ENCODE measurements at places on chromosomes 16 and 17.

- H3K4me1 ChIP-seq = peaks cover 12% of the 10 kb centered on the region
- H3K27me3 ChIP-seq = peaks cover 6% of the 10 kb centered on the region
- no peak for DNase-seq
- peak overlapping the region; percentile 65 for H3K4me3 ChIP-seq
- H3K36me3 ChIP-seq = no peaks in the 10 kb centered on the region
These were observed 1.1 kb upstream of the GNAO1 start for GRCh38 chr16:56190048-56190676.

DNA sequence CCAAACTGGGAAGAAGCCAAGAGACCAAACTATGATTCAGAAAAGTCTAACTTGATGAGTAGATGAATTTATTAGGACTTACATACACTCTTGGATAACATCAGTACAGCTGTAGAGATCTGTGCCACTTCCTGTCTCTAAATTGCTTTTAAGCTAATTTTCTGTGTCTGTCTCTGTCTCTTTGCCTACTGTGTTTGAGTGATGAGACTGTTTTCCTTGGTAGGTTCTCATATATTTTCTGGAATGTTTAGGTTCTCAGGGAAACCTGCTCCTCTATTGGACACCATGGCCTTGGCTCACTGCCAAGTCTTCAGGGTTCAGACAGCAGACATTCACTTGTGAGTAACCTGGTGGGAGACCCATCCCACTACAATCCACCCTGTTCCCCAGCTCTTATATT lies 103.5 kb upstream of the KIF2B start:
- H3K4me1 ChIP-seq = no peaks in the 10 kb centered on the region
- H3K4me3 ChIP-seq = no peak overlapping the region
- H3K27ac ChIP-seq = no peak overlapping the region
- H3K27me3 ChIP-seq = no peaks in the 10 kb centered on the region
- no peak for DNase-seq

DNA sequence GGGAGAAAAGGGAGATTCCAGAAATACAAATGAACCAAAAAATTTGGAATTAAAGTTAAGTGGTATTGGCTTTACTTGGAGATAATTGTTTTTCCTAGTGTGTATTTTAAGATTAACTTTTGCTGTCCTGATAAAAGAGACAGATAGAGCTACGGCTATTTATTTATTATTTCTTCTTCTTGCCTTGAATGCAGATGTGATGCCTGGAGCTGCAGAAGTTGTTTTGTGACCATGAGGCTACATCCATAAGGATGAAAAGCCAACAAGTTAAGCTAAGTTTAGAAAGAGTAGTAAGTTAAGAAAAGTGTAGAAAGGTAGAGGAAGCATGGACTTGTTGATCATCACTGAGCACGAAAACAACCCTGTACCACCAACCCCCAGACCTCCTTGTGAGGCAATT lies 41.7 kb downstream of the SOX9 start:
- H3K4me1 ChIP-seq = no peaks in the 10 kb centered on the region
- no peak for DNase-seq
- H3K4me3 ChIP-seq = no peak overlapping the region
- H3K27me3 ChIP-seq = no peaks in the 10 kb centered on the region
- no peak overlapping the region for H3K27ac ChIP-seq
- H3K36me3 ChIP-seq = no peaks in the 10 kb centered on the region

- H3K36me3 ChIP-seq = peaks cover 6% of the 10 kb centered on the region
- H3K4me3 ChIP-seq = no peak overlapping the region
- no peak for DNase-seq
These were observed 3.2 kb downstream of the DLG4 start for GRCh38 chr17:7216242-7217112.

DNA sequence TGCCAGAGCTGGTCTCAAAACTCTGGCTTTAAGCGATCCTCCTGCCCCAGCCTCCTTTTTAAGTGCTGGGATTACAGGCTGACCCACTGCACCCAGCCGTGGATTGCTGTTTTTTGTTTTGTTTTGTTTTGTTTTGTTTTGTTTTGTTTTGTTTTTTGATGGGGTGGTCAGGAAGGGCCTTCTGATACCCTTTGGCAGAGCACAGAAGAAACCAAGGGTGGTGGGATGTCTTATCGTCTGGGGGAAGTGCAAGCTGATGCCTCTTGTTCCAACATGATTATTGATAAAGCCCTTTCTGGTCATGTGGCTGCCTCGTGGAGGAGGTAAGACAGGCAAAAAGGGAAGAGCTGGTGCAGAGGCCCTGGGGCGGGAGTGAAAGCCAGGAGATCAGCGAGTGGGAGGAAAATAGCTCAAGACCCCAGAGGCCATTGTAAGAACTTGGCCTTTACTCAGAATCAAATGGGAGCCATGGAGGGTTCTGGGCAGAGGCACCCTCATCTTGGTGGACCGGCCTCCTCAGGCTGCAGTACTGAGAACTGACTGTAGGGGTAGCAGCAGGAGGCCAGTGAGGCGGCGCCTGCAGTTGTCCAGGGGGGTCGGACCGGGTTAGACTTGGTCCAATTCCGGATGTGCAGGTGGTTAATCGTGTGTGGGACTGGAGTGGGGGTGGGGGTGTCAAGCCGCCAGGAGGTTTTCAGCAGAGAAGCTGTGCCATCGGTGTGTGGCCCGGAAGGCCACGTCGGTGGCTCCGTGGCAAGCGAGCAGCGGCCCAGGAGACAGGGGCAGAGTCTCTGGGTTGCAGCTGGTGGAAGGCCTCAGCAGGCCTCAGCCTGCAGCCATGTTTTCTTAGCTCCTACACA lies 84.4 kb upstream of the GSE1 start:
- no peak for DNase-seq
- no peaks in the 10 kb centered on the region for H3K36me3 ChIP-seq
- H3K4me3 ChIP-seq = no peak overlapping the region
- no peaks in the 10 kb centered on the region for H3K27me3 ChIP-seq

DNA sequence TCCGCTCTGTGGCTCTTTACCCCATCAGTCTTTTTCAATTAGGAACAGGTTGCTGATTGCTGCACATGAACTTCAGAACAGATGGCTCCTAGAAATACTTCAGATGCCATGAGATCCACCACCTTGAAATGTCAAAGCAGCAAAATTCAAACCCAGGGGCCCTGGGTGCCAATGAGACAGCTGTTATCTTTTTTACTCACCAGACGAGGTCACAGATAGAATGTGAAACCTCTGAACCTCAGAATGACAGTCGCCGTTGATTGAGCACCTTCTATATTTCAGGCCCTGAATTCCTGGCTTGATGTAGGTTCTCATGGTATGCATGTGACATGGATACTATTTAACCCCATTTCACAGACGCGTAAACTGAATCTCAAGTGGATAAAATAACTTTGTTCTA lies 63.0 kb downstream of the MAF start:
- peaks cover 36% of the 10 kb centered on the region for H3K27me3 ChIP-seq
- H3K27ac ChIP-seq = no peak overlapping the region

- H3K27ac ChIP-seq = no peak overlapping the region
- H3K27me3 ChIP-seq = no peaks in the 10 kb centered on the region
- peaks cover 16% of the 10 kb centered on the region for H3K4me1 ChIP-seq
- DNase-seq = no peak
These were observed 3.7 kb upstream of the USP32 start for GRCh38 chr17:60395508-60396065.

DNA sequence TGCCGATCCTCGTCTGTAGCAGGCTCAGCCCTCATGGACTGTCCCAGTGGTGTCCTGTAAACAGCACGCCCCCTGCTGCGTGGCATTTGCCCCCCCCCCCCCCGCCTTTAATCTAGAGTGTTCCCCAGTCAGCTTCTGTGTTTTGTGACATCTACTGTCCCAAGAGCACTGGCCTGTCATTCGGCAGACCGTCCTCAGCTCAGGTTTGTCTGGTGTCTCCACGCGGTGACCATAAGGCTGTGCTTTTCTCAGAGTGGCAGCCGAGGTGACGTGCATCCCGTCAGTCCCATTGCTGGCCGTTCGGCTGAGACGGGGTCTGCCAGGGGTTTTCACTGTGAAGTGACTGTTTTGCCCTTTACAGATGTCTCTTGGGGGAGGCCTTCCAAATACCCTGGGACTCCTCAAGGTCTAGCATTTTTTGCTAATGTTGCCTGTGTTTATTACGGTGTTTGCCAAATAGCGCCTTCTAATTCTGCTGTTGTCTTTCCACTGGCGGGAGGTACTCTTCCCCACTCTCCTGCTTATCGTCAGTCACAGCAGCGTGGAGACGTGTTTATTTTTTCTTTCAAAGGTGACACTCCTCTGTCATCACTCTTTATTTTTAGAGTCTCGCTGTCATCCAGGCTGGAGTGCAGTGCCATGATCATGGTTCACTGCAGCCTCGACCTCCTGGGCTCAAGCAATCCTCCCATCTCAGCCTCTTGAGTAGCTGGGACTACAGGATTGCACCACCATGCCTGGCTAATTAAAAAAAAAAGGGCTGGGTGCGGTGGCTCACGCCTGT lies 5.7 kb upstream of the MRPL12 start:
- H3K27me3 ChIP-seq = no peaks in the 10 kb centered on the region
- H3K4me3 ChIP-seq = no peak overlapping the region
- H3K36me3 ChIP-seq = no peaks in the 10 kb centered on the region
- no peak overlapping the region for H3K27ac ChIP-seq

DNA sequence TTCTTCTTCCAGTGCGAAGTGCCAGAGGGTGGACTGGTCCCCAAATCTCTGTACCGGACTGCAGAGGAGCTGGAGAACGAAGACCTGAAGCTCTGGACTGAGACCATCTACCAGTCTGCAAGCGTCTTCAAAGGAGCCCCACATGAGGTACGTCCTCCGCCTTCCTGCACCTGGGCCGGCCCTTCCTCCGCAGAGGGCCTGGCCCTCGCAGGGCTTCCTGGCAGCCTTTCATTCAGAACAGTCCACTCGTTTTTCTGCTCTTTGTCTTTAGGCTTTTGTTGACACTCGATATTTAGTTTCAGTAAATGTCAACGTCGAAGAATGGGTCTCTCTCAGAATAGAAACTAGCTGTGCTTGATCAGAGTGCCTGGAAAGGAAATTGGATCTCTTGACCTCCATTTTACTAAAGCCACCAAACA lies 68.6 kb downstream of the SEC14L1 start:
- H3K27me3 ChIP-seq = no peaks in the 10 kb centered on the region
- H3K27ac ChIP-seq = no peak overlapping the region
- no peaks in the 10 kb centered on the region for H3K4me1 ChIP-seq

- H3K36me3 ChIP-seq = 0 out of 2 replicates have a peak, but pooled peaks cover 10% of the 10 kb centered on the region
- H3K4me3 ChIP-seq = no peak overlapping the region
These were observed 27.4 kb upstream of the NAGLU start for GRCh38 chr17:42508426-42509165.

DNA sequence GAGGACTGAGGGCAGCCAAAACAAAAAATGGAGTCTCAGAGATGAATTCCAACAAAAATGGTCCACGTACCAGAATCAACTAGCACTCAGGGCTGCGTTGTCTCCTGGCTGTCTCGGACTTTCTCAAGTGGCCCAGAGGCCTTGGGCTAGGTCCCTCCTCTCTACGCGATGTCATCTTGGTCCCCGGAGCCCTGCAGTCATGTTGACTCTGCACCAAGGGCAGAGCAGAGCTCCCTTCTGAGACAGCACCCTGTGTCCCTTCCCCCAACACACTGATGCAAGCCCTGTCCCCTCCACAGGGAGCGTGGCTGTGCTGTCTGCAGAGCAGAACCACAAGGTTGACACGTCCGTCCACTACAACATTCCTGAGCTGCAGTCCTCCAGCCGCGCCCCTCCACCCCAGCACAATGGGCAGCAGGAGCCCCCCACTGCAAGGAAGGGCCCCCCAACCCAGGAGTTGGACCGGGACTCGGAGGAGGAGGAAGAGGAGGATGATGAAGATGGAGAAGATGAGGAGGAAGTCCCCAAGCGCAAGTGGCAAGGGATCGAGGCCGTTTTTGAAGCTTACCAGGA lies 20.8 kb downstream of the GINS2 start:
- H3K27ac ChIP-seq = no peak overlapping the region
- no peak for DNase-seq
- peaks cover 30% of the 10 kb centered on the region for H3K36me3 ChIP-seq
- no peaks in the 10 kb centered on the region for H3K4me1 ChIP-seq
- no peak overlapping the region for H3K4me3 ChIP-seq
- H3K27me3 ChIP-seq = no peaks in the 10 kb centered on the region

DNA sequence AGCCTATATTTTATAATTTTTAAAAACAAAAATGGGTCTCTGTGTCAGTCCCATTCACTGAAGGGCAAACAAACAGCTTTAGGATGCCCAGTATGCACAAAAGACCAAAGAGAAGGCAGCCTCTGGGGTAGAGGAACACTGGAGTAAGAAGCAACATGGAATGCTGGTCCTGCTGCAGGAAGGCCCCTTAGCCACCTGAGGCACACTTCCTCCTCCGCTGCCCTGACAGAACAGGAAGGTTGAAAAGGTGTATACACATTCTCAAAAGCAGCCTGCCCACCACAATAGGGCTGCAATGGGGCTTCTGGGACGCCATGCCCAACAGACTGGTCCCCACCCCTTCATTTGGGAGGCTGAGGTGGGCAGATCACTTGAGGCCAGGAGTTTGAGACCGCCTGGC lies 19.5 kb downstream of the TOM1L2 start:
- no peak overlapping the region for H3K27ac ChIP-seq
- peaks cover 24% of the 10 kb centered on the region for H3K4me1 ChIP-seq
- no peaks in the 10 kb centered on the region for H3K36me3 ChIP-seq
- no peak overlapping the region for H3K4me3 ChIP-seq
- DNase-seq = no peak

- no peaks in the 10 kb centered on the region for H3K36me3 ChIP-seq
- DNase-seq = no peak
- peaks cover 27% of the 10 kb centered on the region for H3K27me3 ChIP-seq
- peak overlapping the region; percentile 62 for H3K4me3 ChIP-seq
- 0 out of 2 replicates have a peak, but pooled peaks cover 4% of the 10 kb centered on the region for H3K4me1 ChIP-seq
These were observed 599 bp downstream of the MRC2 start for GRCh38 chr17:62627904-62628633.

GRCh38 chr17:33438578-33438977 lies 145.5 kb upstream of the ASIC2 start:
- no peaks in the 10 kb centered on the region for H3K4me1 ChIP-seq
- no peak for DNase-seq
- H3K36me3 ChIP-seq = no peaks in the 10 kb centered on the region
- H3K4me3 ChIP-seq = no peak overlapping the region
- H3K27ac ChIP-seq = no peak overlapping the region
- peaks cover 13% of the 10 kb centered on the region for H3K27me3 ChIP-seq

- no peak overlapping the region for H3K27ac ChIP-seq
- peak overlapping the region; percentile 60 for H3K4me3 ChIP-seq
- H3K27me3 ChIP-seq = no peaks in the 10 kb centered on the region
- peak; percentile 76 for DNase-seq
- peaks cover 13% of the 10 kb centered on the region for H3K4me1 ChIP-seq
- H3K36me3 ChIP-seq = no peaks in the 10 kb centered on the region
These were observed 1.6 kb downstream of the TMC8 start for GRCh38 chr17:78132084-78132676.

DNA sequence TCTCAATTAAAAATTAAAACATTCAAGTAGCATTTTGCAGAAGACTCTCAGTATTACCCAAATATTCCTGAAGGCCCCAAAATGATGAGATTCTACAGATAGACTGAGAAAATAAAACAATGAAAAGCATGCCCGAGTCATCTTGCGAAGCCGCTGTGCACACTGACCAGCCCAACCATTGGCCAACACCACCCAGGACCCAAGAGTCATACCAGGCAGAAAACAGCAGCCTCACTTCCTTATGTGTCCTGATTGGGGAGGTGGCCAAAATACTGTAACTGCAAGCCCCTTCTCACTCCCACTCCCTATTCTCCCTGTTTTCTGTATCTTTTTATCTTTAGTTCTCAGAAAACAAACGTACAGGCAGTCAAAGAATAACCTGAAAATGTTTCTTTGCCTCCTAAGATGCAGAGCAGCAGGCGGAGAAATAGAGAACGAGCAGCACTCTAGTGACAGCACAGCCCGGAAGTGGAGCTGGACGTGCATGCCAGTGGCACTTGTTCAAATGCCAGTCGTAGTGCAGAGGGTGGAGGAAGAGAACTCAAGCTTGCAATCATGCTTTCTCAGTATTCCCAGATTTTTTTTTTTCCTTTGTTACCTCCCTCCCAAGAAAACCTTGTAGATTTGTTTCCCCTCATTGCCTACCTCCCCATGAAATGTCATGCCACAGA lies 182.3 kb upstream of the SOX9 start:
- H3K27ac ChIP-seq = no peak overlapping the region
- no peaks in the 10 kb centered on the region for H3K36me3 ChIP-seq
- no peaks in the 10 kb centered on the region for H3K27me3 ChIP-seq
- H3K4me3 ChIP-seq = no peak overlapping the region

Measured in PC-9 (cell line).